Activated CD8-positive, alpha-beta memory T cell treated with anti-CD3 and anti-CD28 coated beads for 1 hour (primary cell): ENCODE measurements at places on chromosomes 16 and 17.

DNA sequence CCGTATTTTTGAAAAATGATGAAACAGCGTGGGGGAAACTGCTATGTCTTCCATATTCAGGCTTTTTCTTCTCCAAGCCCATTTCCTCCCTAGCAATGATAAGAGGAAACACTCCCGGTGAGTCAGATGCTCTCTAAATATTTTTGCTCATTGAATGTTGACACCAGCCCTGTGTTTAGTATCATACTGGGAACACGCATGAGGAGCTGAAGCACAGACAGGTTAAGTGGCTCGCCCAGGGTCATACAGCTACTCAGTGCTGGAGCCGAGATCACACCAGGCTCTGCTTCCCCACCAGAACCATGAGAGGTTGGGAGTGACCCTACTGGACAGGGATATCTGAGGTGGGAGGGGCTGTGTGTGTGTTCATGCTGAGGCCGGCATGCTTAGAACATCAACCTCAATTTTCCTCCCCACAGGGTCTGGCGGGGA is 37.8 kb upstream of the ADGRG1 start:
- DNase-seq: no peak

- DNase-seq: no peak
These were observed 5.5 kb upstream of the DNAI2 start for GRCh38 chr17:74268558-74268957.

GRCh38 chr17:75695141-75695829 is 26.0 kb upstream of the ITGB4 start:
- no peak for DNase-seq

DNA sequence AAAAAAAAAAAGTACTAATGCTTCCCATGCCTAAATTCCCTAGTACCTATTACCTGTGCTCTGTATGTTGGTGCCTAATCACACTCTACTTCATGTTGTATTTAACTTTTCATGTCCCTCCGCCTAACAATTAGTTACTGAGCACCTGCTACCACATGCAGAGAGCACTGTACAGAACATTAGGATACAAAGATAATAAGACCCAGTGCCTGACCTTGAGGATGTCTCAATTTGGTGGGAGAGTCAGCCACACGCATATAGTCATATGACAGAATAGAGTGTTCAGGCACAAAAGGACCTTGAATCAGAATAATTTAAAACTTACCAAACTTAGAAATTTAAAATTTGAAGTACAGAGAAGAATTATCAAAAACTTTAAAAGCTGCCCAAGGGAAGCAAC is 42.1 kb downstream of the USP31 start:
- DNase-seq: no peak

DNA sequence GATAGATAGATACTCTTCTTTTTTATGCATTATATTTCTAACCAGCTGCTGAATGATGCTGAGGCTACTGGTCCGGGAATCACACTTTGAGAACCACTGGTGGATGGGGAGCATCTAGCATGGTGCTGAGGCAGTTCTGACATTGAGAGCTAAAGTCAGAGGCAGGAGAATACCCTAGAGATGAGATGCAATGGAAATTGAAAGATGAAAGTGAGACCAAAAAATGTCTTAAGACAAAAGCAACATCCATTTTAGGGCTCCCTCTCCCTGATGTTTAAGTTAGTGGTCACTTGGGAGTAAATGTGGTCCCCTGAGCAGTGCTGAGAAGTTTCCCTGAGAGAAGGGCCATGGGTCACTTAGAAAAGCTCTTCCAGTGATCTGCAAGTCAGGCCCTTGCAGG is 6.8 kb downstream of the PCTP start:
- DNase-seq: no peak

DNA sequence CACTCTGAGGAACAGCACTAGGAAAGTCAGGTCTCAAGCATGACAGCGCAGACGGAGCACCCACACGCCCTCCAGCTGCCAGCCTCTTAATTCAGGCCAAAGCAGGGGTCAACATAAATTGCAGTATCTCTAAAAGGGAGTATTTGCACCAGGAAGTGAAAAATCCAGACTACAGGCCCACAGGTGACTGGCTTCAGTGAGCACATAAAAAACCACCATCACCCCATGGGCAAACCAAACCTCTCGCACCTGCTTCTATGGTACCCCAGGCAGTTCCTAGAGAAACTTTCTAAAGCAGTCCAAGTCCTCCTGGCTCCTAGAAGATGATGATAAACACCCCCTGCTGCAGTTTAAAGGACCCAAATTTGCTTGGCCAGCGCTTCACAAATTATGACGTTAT is 129.8 kb downstream of the ZNF423 start:
- no peak for DNase-seq

GRCh38 chr17:36645422-36645821 is 44.0 kb downstream of the MRM1 start:
- DNase-seq: no peak

- DNase-seq: no peak
These were observed 45.4 kb downstream of the CLEC19A start for GRCh38 chr16:19330841-19331397.

- no peak for DNase-seq
These were observed 29.7 kb downstream of the STAT5B start for GRCh38 chr17:42246515-42246914.
